ENCODE measurements at places on chromosomes 12 and 14.

DNA sequence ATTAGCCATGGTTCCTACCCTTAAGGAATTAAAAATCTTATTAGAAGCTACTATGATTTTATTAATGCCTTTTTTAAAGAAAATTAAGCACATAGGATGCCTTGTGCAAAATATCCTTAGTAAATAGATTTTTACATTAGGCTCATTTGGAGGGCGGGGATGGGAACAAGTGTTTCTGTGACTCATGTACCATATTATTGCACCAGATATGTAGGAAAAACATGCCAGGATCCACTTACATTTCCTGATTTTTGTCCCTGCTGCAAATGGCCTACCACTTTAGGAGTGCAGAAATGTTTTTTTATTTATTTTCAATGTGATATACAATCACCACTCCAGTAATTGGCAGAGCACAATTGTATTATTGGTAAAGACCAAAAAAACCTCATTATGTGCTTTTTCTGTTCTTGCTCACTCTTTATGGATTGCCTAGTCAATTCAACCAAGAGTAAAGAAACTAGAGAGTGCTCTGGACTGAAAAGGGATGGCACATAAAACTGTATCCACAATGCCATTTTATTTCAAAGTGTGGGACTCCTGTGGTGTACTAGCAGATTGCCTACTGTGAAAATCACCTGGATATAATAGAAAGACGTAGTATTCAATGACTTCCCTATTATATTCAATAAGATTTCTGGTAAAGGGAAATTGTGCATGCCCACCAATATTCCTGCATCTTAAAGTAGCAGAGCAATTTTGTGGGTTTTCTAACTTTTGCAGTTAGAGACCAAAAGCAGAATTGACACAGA lies 86.9 kb downstream of the ANO6 start:
- DNase-seq: no peak

- DNase-seq: no peak
These were observed 4.5 kb upstream of the HDAC7 start for GRCh38 chr12:47824198-47824597.

GRCh38 chr12:130429656-130430505 lies 92.2 kb downstream of the PIWIL1 start:
- DNase-seq: no peak

GRCh38 chr12:3888659-3889058 lies 15.5 kb upstream of the PARP11 start:
- no peak for DNase-seq

DNA sequence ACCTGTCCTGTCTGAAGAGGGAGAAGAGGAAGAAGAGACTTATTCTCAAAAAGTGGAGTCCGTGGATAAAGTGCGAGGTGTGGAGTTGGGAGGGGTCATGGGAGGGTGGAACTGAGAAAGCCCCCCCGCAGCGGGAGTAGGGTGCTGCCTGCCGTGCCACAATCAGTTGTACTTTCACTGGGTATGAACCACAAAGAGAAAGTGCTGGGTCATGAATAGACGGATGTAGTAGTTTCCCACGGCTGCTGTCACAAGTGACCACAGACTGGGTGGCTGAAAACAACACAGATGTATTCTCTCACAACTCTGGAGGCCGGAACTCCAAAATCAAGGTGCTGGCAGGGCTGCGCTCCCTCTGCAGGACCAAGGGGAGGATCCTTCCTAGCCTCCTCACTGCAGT lies 5.5 kb downstream of the DNAH10 start:
- DNase-seq: no peak

GRCh38 chr12:77559400-77560074 lies 271.2 kb upstream of the NAV3 start:
- no peak for DNase-seq

DNA sequence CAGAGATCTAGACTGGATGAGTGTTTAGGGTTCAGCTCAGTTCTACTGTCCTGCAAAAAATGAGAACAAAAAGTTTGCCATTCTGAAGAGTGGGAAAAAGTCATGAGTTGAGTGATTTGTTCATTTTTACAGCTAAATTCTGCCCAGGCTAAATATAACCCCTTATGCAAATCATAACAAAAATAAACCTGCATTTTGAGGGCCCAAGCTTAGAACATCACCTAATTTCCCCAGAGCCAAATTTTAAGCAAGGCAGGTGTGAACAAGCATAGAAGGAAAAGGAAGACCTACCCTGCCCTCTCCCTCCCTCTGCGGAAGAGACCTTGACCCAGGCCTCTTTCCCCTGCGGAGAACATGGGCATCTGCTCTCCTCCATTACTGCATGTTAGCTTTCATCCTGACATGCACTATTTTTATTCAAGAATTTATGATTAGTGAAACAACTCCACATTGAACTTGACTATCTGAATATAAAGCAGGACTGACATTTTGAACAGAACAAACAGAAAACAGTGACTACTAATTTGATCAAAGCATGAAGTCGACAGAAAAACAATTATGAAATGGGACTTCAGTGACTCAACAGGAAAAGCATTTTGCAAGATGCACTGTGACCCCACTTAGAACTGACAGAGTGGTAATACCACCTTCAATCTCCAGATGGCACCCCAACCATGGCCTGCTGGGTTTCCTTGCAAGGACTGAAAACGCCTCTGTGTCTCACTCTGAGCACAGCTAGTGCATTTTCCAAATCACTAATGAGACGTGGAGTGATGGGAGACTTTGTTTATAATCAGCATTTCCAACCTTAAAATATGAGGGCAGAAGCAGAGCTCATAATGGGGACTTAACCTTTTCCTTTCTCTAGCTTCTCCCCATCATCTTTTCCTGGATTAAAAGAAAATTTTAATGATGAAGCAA lies 30.9 kb upstream of the SELPLG start:
- DNase-seq: peak; percentile 73

GRCh38 chr14:65070471-65070976 lies 31.8 kb downstream of the MAX start:
- no peak for DNase-seq

- no peak for DNase-seq
These were observed 11.5 kb downstream of the XRCC3 start for GRCh38 chr14:103703433-103704385.

GRCh38 chr12:29212682-29213403 lies 63.8 kb downstream of the FAR2 start:
- no peak for DNase-seq

GRCh38 chr12:56629459-56630179 lies 507 bp downstream of the BAZ2A start:
- peak; percentile 44 for DNase-seq

GRCh38 chr14:103141117-103141796 lies 18.0 kb downstream of the TNFAIP2 start:
- no peak for DNase-seq

- no peak for DNase-seq
These were observed 32.7 kb downstream of the ZCCHC8 start for GRCh38 chr12:122467983-122468382.

Measured in stimulated activated CD4-positive, alpha-beta T cell treated with anti-CD3 and anti-CD28 coated beads, Interleukin-15, amount 100 ng/mL, for 1 hour (primary cell).